ENCODE measurements at places on chromosomes 16 and 17.

- DNase-seq, result no peak
Observed at GRCh38 chr16:76946879-76947278, 244.1 kb upstream of the MON1B start.

- no peak for DNase-seq
Observed at GRCh38 chr17:67671493-67671892, 46.2 kb upstream of the NOL11 start.

GRCh38 chr16:27723711-27724481, 174.0 kb downstream of the KATNIP start:
- no peak for DNase-seq

- no peak for DNase-seq
Observed at GRCh38 chr17:10089196-10089804, 109.1 kb downstream of the GAS7 start.

Data from GDM1 (cell line).